ENCODE measurements at places on chromosomes 7 and 10.

- no peak for DNase-seq
Observed at GRCh38 chr7:102064361-102065025, 222.2 kb upstream of the SH2B2 start.

GRCh38 chr10:105284476-105285215 lies 643.6 kb downstream of the SORCS3 start:
- no peak for DNase-seq

DNA sequence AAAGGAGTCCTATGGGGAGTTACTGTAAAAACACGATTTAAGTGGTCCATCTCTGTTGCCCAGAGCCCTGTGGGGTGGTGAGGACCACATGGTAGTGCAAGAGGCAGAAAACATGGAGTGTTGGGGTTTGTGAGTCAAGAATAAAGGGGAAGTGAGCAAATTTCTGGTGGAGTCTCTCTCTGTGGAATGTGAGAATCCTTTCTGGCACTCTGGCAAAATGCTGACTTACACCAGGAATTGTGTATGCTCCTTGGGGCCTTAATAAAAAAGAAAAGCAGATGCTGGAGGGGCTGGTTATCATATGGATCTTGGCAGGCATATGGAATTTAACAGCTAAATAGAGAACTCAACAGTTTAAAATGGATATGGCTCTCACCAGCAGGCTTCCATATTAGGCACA lies 486.0 kb downstream of the TNS3 start:
- no peak for DNase-seq

- DNase-seq, result no peak
Observed at GRCh38 chr10:69624245-69624786, 5.7 kb upstream of the FAM241B start.

DNA sequence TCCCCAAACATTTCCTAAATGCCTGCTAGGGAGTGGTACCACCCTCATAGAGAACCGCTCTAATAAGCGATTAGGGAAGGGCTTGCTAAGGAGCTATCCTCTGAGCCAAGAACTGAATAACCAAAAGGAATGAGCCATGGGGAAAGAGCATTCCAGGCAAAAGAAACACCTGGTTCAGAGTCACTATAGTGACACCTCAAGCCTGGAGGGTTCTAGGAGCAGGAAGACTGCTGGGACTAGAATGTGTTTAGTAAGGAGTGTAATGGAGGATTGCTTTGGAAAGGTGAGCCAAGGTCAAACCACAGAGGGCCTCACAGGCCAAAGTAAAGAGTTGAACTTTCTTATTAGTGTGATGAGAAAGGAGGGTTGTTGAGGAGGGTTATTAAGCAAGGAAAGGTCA lies 38.7 kb upstream of the NRBF2 start:
- no peak for DNase-seq

- DNase-seq, result no peak
Observed at GRCh38 chr10:103493916-103494877, 692 bp downstream of the NEURL1 start.

DNA sequence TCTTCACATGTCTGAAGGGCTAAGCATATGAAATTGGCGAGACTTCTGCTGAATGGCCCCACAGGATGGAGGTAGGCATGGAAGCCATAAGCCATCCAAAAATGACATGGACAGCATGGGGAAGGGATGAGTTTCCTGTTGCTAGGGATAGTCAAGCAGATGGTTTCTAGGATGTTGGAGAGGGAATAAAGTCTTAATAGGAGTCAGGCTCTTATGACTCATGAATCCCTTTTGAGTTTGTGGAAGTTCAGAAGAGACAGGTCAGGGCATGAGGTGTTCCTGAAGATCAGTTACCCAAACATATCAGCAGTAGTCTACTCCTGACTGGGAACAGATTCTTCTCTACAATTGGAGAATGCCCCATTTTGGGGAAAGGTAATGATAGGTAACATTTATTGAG lies 243.9 kb downstream of the REEP3 start:
- no peak for DNase-seq
